Small intestine (tissue), 16 donors: ENCODE measurements at places on chromosomes 1 and 21. TPM values are rescaled to one million over a fixed set of nuclear protein-coding genes. Genes with fewer than 3 reads are reported as not detected.

DNA sequence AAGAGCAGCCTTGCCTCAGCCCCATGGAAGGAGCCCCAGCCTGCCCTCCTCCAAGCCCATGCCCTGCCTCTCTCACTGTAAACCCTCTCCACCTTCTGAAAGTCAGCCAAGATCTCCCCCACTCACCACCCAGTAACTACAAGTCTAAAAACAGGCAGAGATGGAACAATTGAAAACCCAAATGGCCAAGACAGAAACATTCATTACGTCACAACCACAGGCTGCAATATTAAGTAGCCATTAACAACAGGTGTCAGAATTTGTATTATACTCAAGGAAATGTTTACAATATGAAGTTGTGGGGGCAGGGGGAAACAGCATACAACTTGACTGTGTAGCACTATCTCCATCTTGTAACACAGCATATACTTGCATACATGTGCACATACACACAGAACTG lies 2.4 kb downstream of the IRF6 start:
- DNase-seq = no peak

GRCh38 chr1:39105061-39105840 lies 79.1 kb downstream of the NDUFS5 start:
- DNase-seq = peak; percentile 80

ARID1A gene
- 23.7 TPM for polyA plus RNA-seq

GRCh38 chr21:44293551-44294231 lies 6.2 kb upstream of the PFKL start:
- DNase-seq = no peak

DNA sequence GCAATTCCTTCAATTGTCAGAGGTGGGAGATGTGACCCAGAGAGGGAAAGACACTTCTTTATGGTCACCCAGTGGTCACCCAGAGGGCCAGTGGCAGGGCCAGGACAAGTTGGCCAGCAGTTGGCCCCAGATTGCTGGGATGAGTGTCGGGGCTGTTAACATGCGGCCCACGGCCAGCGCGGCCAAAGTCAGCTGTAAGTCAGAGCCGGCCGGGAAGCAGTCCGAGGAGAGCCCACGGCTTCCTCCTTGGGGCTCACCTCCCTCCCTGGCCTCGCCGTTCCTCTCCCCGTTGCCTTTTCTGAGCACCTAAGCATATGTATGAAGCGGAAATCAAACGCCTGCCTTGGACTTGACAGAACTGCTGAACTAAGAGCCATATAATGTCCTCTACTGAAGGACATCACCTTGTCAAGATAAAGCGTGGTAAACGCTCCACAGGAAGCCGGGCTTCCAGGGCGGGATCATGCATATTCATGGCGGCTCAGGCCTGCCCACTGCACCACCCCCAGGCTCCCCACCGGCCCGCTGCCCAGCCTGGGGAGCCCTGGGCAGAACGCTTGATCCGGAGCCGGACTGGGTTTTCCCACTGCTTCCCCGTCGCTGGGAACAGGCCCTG lies 245.4 kb upstream of the POU3F1 start:
- no peak for DNase-seq

MIER1 gene
- polyA plus RNA-seq = 21.5 TPM

SLAMF9 gene
- polyA plus RNA-seq = not detected

BRDT gene
- polyA plus RNA-seq = not detected

GRCh38 chr1:20079661-20080305 lies 9.8 kb downstream of the PLA2G5 start:
- no peak for DNase-seq

COA7 gene
- 13.8 TPM for polyA plus RNA-seq

GRCh38 chr1:226950316-226950715 lies 10.2 kb downstream of the COQ8A start:
- DNase-seq = no peak

DNA sequence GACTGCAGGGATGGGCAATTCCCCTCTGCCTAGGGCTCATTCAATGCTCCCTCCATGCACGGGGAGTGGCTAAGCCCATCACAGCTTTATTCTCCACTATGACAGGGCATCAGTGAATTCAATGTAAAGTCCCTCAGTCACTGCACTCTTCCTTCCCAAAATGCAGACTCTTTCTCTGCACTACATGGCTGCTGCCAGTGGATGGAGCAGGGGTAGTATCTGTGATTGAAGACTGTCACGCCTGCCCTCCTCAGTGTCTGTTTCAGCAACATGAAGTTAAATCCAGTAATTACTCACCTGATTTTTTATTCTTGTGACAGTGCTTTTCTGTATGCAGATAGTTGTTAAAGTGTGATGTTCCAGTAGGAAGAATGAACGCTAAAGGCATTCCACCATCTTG lies 1323.2 kb downstream of the AMY1C start:
- no peak for DNase-seq

DNA sequence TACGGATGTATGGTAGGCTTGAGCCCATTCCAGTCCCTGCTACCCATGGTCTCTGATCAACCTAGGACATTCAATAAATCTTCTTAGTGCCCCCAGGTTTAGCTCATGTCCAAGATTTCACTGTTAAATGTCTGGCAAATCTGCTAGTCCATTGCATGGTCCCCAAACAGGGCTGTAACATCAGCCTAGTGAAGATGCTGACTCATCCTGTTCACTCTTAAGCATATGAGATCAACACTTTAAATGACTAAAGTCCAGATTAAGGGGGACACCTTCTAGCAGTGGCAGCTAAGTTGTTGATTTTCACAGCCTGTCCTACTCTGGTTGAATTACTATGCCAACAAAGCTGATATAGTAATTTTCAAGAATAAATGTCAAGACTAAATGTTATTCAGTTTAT lies 46.5 kb upstream of the NUF2 start:
- no peak for DNase-seq

GRCh38 chr21:21291883-21292569 lies 293.8 kb downstream of the NCAM2 start:
- DNase-seq = no peak

- DNase-seq = peak; percentile 9
Measured at GRCh38 chr1:169795687-169796086, 980 bp upstream of the METTL18 start.

DNA sequence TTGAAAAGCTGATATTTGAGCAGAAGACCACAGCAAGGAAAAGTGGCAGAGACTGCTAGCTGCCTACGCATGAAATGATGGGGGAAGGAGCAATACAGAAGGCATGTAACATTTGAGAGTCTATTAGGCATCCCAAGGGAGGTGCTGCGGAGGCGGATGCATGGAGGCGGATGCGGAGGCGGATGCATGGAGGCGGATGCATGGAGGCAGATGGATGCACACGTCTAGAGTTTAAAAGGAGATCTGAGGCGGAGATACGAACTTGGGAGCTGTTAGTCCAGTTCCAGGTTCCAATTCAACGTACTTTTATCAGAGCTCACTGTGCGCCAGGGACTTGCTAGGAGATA lies 744 bp upstream of the DDX20 start:
- DNase-seq = peak; percentile 45

C1QC gene
- polyA plus RNA-seq = 88.8 TPM

DNA sequence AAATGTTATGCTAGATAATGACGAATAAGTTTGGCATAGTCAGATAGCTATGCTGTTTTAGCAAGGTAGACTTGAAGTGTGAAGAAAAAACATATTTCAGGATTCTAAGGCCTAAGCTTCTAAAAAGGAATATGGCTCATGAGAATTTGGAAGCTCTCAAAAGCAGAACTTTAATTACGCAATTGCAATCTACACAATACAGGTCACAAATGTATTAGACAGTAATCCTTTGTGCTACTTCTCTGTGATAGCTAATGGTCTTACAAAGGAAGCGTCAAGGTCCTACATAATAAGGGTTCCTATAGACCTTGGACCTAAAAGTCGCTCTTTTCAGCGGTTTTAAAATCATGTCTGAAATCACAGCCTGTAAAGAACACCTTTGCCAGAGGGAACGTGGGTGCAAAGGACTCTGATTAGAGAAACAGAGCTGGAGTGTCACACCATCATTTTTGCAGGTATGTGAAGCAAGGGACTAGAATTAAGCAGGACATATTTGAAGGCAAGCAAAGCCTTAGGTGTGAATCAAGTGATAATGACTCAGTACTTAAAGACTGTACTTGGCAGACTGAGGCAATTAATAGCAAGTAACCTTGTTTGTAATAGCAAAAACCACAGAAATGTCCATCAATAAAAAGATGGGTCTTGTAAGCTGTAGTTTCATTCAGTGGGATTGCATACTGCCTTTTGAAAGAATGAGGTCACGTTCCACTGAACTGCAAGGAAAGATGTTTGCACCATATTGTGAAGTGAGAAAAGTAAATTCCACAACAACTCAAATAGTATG lies 420.2 kb downstream of the KCTD3 start:
- DNase-seq = no peak

DNA sequence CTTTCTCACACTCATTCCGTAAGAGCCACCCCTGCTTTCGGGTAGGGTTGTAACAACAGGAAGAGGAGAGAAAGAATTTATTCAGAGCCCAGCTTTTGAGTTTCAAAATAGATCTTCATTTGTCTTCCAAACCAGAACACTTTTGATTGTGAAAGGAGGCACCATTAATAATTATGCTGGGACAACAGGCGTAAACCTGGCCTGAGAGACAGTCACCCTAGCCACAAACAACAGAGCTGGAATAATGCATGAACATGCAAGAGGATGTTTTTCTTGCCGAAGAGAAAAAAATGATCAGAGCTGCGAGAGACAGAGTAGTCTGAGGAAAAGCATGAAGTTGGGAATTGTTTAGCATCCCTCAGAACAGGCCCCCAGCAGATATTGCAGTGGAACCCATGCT lies 18.5 kb upstream of the GREM2 start:
- DNase-seq = no peak

DNA sequence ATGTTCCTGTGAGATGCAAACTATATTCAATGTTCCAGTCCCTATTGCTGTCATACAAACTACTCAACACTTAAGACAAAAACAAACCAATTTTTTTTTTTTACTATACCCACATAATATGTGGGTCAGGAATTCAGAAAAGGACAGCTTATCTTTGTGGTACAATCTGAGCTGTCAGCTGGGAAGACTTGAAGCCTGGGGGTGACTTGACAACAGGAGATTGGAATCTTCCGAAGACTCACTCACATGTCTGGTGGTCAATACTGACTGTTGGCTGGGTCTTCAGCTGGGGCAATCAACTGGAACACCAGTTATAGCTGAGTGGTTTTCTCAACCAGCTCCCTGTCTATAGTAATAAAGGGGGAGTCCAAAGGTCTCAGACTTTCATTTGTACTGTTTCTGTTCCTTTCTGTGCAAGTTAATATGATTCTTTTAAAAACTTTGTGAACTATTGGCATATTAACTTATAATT lies 81.7 kb upstream of the ATP1B1 start:
- peak; percentile 57 for DNase-seq

GRCh38 chr1:40092241-40092640 lies 4.8 kb downstream of the PPT1 start:
- no peak for DNase-seq

- no peak for DNase-seq
Measured at GRCh38 chr1:23472351-23473036, 11.5 kb downstream of the ASAP3 start.

- DNase-seq = no peak
Measured at GRCh38 chr1:99919220-99919619, 50.6 kb upstream of the SLC35A3 start.

ITSN1 gene
- 20.8 TPM for polyA plus RNA-seq

GRCh38 chr1:206735553-206736031 lies 35.0 kb upstream of the IL19 start:
- DNase-seq = no peak

PPP1R8 gene
- polyA plus RNA-seq = 37.1 TPM

GRCh38 chr1:12473596-12474362 lies 144.2 kb downstream of the DHRS3 start:
- no peak for DNase-seq

DNA sequence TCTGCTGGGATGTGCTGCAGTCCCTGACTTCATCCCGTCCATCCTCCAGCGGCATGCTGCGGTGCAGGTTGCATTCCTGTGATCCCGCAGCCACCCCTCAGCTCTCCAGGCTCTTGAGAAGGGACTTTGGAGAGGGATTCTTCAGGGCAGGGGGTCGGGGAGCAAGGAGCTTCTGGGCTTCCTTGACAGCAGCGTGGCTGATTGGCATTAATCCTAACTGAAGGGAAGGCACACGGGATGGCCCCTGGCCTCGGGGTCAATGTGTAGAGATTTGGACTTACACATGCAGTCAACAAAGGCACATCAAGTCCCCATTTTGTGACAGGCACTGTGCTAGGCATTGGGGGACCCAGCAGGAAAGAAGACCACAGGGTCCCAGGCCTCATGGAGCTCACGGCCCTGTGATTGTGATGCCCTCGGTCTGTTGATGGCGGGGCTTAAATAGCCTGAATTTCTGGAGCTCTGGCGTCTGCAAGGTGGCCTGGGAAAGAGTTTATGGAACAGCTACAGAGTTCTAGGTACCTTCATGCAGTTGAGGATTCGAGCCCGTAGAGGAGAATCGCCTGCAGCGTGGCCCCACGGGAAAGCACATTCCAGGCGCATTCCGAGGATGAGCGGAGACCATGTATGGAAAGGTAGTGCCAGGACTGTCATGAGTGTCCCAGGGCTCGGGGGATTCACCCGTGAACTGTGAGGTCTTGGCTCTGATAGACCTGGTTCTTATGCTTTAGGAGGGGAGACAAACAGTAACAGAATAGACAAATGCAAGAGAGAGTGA lies 20.1 kb downstream of the PSEN2 start:
- DNase-seq = no peak

DNA sequence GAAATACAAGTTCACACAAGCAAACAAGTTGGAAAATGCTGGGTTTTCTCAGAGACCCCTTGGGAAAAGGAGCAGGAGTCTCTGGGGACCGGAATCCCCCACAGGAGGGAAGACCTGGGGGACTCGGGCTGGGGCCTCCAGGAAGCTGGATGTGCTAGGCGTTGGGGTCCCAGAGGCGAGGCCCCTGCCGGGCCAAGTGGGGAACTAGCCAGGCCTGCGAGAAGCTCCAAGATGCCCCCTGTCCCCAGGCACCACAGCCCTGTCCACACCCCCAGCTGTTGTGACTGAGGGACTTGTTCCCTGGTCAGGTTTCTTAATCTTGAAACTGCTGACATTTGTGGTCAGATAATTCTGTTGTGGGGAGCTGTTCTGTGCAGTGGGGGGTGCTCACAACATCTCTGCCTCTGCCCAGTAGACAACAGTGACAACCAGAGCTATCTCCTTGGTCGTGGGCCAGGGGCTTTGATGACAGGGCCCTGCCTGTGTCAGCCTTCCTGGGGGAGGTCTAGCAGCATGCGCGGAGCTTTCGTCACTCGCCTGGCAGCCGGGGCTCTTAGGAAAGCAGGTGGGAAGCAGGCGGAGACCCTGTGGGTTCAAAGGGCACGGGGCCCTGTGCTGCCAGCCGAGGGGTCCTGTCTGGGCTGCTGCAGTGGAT lies 126.4 kb upstream of the ARHGEF16 start:
- no peak for DNase-seq

- DNase-seq = peak; percentile 72
Measured at GRCh38 chr1:23627069-23627735, 64.4 kb upstream of the RPL11 start.

- DNase-seq = no peak
Measured at GRCh38 chr1:98056781-98057180, 135.9 kb upstream of the DPYD start.

- peak; percentile 70 for DNase-seq
Measured at GRCh38 chr1:63294803-63295594, 27.4 kb upstream of the FOXD3 start.

GRCh38 chr1:86100401-86100800 lies 56.2 kb downstream of the COL24A1 start:
- DNase-seq = no peak

TOE1 gene
- polyA plus RNA-seq = 13.6 TPM
